ENCODE measurements at places on chromosomes 4 and X. TPM values are rescaled to one million over a fixed set of nuclear protein-coding genes. Genes with fewer than 3 reads are reported as not detected.

JCHAIN gene
- total RNA-seq: 1,325 TPM

PAK3 gene
- total RNA-seq: not detected

PRKG2 gene
- 2.1 TPM for total RNA-seq

UCHL1 gene
- total RNA-seq: 375 TPM

DMRTC1 gene
- not detected for total RNA-seq

USP17L21 gene
- not detected for total RNA-seq

OTUD6A gene
- total RNA-seq: not detected

UGT2B11 gene
- not detected for total RNA-seq

NPY1R gene
- not detected for total RNA-seq

FRMD7 gene
- not detected for total RNA-seq

SUV39H1 gene
- total RNA-seq: 34.2 TPM
